ENCODE measurements at places on chromosomes 16 and 17.

DNA sequence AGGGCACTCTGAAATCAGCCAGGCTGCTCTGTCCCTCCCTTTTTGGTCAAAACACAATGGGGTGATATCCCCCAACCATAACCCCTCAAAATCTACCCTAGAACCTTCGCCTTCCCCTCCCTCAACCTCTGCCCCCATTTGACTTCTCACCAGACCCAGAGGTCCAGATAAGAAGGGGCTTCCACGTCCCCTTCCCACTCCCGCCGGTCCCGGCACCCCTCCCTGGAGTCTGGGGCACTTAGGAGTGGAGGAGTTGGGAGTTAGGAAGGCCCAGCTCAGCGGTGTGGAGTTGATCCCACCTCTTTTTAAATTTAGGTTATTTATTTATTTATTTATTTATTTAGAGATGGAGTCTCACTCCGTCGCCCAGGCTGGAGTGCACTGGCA is 619 bp upstream of the TMEM92 start:
- DNase-seq, result no peak

DNA sequence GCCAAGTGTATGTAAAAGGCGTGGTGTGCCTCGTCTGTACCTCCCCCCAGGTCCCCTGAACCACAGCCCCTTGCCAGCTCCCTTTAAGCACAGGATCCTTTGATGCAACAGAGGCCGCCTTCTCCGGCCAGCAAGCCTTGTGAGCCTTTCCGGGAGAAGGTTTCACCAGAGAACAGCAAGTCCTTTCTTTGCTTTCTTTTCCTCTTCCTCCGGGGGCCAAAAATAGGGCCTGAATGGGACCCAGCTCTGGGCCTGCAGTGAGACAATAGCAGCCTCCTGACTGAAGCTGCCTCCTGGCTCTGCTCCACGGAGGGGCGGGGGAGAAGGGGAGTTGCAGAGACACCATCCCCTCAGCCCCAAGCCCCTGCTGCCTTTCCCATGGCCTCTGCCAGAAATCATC is 9.0 kb downstream of the ADGRG1 start:
- no peak for DNase-seq

DNA sequence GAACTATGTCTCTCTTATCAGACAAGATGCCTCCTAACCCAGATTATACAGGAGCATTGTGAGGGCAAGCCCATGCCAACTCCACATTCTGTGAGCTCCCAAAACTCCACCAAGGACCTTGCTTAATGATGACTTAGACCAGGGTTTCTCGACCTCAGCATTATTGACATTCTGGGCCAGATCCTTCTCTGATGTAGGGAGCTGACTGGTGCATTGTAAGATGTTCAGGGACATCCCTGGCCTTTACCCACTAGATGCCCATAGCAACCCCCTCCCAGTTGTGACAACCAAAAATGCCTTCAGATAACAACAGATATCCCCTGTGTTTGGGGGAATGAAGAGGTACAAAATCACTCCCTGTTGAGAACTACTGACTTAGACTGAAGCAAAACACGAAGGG is 43.6 kb downstream of the HOXB1 start:
- DNase-seq, result no peak

GRCh38 chr17:64442541-64442971 is 6.4 kb upstream of the MILR1 start:
- DNase-seq, result no peak

DNA sequence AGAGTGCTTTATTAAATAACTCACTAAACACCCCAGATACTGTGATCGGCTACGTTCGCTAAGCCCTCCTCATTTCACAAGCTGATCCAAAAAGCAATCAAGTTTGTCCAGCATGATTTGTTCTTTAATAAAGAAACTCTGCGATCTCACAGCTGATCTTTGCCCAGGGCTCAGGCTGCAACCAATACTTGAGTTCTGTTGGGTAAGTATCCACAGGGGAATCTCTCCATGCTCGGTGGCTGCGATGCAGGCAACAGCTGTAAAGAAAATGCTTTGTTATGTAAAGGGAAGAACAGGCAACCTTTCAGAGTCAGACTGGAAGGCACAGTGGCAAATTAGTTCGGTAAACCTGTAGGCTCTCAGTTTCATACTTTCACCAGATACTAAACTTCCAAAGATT is 67.5 kb downstream of the SHISA6 start:
- no peak for DNase-seq

- DNase-seq, result no peak
Observed at GRCh38 chr16:67394155-67395104, 1.1 kb upstream of the TPPP3 start.

DNA sequence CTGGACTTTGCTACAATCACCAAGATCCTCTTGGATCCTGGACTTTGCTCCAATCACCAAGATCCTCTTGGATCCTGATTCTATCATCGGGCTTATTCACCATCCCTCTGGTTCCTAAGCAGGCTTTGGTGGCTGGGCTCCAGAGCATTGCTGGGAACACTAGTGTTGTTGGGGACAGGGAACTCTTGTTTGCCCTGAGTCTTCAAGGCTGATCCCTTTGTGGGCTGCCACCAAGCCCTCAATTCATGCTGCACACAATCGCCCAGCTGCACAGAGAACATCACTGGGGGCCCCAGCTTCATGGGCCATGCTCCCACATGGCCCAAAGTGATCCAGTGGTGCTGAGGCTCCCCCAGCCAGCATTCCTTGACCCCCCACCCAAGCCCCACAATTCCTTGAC is 88.3 kb downstream of the TMEM132E start:
- no peak for DNase-seq

- no peak for DNase-seq
Observed at GRCh38 chr17:56392321-56392720, 201.2 kb upstream of the NOG start.

DNA sequence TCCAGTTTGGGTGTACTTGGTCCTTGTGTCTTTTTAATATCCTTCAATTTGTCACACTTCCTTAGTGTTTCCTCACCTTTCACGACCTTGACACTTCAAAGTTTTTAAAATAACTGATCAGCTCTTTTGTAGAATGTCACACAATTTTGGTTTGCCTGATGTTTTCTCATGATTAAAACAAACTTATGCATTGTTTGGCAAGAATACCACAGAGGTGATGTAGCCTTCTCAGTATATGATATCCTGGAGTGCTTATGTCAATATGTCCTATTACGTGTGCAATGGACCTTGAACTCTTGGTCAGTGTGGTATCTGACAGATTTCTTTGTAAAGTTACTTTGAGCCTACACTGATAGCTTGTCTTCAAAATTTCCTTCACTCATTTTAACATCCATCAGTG is 297.4 kb downstream of the CNTNAP4 start:
- no peak for DNase-seq

DNA sequence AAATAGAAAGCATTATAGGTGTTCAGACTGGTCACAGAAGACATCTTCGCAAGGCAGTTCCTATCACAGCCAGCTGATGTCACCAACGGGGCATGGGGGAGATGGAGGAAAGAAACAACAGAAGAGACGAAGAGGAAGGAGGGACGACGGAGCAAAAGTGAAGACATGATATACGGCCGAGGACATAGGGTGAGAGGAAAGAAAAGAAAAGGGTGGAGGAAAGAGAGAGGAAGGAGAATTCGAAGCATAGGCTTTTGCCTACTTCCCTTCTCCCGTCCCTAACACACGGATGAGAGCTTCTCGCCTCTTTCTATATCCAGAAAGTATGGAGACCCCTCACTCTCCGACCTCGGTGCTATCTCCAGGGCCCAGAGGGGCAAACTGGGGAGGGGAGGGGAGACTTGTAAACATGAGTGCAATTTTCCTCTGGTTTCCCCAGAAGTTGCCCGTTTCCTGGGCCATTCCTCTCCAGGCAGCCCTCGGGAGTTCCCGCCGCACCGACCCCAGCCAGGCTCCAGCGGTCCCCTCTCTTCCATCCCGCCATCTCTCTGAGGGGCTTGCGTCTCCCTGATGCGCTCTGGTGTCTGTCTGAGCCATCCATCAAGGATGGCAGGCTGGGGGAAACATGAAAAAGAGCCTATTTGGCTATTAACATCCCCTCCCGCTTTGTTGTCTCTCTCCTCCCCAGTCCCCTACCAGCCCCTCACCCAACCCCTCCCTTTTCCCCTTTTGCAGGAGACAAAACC is 26.0 kb downstream of the COPZ2 start:
- DNase-seq, result no peak

DNA sequence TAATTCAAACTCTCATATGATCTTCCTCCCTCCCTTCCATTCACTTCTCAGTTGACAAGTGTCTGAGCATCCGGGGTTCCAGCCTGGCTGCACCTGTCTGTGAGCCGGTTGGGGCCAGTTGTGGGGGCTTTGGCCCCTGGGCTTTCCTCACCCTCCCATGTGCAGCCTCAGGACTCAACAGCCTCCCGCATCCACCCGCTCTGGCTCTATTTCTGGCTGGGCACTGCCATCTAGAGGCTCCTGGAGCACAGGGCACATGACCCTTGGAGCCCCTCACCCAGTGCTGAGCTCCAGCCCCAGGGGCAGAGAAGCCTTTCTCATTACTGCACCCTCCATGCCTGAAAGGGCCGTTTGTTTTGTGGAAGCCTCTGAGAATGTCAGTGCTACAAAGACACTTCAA is 43.3 kb downstream of the HAPSTR1 start:
- DNase-seq, result no peak

GRCh38 chr17:68277807-68278206 is 13.1 kb downstream of the SLC16A6 start:
- no peak for DNase-seq

DNA sequence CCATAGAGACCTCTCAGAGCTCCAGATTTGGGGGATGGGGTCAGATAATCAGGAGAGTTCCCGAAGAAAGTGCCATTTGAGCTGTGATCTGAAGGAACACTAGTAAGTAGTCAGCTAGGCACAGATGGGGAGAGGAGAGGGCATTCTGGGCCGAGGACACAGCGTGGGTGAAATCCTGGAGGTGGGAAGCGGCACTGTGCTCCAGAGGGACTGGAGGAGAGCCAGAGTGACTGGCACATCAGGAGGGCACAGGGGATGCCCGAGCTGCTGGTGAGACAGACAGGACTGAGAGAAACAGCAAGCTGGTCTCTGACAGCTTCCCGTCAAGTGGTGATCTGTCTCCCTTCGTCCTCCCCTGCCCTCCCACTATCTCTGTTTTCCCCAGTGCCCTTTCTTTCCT is 40.6 kb downstream of the KNOP1 start:
- DNase-seq, result no peak

DNA sequence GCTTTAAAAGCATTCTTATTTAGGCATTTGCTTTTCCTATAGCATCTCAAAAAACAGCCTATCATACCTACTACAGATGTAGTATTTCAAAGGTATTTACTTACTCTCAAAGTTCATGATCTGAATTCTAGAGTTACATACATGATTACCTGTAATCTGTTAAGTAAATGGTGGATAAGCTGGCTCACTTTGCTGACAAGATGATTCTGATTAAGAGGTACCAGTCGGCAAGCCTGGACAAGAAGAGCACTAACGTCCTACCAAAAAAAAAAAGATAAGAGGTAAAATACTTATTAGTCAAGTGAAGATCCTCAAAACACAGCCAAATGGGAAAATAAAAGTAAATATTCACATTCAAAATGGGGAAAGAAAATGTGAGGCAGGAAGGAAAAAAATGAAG is 2.7 kb downstream of the HEATR6 start:
- DNase-seq, result no peak

- peak; percentile 20 for DNase-seq
Observed at GRCh38 chr17:65359016-65359415, 202.4 kb downstream of the AXIN2 start.

DNA sequence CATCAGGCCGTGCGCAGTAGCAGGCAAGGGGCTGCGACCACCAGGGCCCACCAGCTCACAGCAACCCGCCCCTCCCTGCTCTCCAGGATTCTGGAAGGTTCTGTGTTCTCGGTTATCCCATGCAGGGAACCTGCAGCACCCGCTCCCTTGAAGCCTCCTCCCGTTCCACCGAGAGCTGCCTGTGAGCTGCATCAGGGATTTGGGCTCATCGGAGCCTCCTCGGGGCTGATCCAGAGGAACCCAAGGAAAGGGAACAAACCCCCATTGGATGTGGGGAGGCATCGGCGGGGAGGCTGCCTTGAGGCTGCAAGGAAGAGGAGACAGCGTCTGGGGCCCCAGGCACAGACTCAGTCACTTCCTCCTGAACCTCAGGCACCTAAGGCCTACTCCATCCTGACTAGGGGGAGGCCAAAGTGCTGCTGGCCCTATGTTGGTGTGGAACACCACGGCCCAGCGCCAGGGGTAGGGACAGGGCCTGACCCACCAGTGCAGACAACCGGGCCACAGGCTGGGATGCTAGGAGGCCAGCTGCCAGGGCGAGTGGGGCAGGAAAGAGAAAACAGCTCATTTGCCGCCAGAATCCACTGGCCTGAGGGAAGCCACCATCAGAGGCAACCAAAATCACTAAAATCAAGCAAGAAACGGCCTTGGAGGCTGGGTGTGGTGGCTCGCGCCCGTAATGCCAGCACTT is 14.4 kb upstream of the LGALS3BP start:
- no peak for DNase-seq

GRCh38 chr17:38444151-38444550 is 15.9 kb downstream of the ARHGAP23 start:
- DNase-seq, result no peak

GRCh38 chr17:32873114-32873513 is 3.8 kb downstream of the MYO1D start:
- DNase-seq, result no peak
